Activated CD4-positive, alpha-beta T cell treated with anti-CD3 and anti-CD28 coated beads, Interleukin-2, amount 10 ng/mL, durations not matched to agents 7 days and 5 days (primary cell): ENCODE measurements at places on chromosomes 16 and 17.

GRCh38 chr16:57773019-57773418 lies 29.3 kb downstream of the KIFC3 start:
- no peak for DNase-seq

DNA sequence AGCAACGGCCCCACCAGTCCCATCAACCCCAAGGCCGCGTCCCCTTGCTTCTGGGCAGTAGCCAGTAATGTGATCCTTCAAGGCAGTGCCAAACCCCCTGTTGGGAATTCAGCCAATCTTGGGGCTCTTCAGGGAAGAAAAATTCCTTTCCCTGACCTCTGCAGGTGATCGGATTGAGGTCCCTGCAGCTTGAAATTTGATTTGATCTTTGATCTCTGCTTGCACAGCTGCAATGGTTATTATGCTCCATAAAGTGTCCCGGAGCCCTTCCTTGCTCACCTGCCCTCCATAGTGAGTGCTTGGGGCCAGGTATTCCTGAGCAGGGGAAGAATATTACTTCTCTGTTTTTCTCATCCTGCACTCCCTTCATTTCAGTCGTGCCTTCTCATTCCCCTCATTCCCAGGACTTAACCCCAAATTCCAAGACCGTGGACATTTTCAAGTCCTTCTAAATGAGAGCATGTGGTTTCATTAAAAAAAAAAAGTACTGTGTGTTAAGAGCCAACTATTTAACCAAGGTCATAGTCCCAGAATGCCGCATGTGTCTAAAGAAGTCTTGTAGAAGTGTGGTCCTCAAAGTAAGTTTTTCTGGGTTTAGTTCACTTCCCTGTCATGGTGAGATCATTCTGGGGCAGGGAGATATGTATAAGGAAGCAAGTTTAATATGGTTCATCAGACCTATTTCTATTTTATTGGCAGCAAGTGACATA lies 56.3 kb downstream of the SOX9 start:
- DNase-seq = no peak

- DNase-seq = no peak
Observed at GRCh38 chr16:881219-882097, 80.9 kb upstream of the GNG13 start.

DNA sequence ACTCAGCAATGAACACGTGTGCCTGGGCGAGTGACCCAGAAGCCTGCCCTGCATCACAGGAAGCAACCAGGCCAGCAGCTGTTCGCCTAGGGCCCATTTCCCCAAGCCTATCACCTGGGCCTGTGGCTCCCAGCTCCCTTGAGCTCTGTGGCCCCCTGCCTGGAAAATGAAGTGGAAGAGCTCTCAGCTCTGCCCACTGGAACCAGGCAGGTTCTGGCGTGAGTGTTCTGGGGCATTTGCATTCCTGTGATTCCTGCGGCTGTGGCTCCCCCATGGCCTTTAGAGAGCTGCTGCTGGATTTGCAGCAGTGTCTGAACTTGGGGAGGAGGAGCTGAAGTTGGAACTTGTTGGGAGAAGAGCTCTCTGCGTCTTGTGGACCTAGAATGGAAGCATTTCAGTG lies 22.8 kb downstream of the PGS1 start:
- DNase-seq = no peak

DNA sequence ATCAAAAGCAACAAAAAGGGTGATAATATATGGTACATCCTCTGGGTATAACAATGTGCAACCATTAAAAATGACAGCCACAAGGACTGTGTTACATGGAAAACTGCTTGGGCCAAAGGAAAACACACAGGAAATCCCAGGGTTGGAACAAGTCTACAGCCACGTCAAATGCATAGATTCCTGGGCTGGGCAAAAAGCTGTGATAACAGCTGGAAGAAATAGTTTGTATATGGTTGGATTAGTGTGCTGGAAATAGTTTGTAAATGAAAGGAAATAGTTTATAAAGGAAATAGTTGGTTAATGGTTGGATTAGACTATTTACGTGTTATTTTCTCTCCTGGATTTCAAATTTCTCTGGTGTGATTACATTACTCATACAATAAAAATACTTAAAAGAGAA lies 2.6 kb downstream of the HSD17B2 start:
- DNase-seq = no peak

- DNase-seq = no peak
Observed at GRCh38 chr16:75226550-75227360, 8.0 kb downstream of the CTRB1 start.

- DNase-seq = no peak
Observed at GRCh38 chr17:57305908-57306504, 49.7 kb downstream of the MSI2 start.

DNA sequence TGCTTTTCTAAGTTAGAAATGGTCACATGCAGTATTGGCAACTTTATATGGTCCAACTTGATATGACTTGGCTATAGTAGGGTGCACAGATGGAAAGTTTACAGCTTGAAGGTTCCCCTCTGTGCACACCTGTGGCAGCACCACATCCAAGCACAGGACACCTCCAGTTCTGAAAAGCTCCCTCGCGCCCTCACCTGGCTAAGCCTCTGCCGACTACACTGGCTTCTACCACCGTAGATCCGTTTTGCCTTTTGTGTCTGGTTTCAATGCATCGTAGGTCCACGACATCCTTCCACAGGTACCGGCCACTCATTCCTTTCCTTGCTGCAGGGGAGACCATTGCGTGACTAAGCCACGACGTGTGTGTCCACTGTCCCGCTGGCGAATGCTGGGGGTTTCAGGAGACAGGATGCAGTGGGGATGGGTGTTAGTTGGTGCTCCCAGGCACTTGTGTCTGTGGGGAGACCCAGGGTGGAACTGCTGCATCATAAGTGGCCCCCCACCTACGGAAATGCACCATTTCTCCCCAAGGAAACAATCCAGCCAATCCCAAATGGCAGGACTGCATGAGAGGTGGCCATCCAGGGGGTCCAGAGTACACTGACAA lies 4.9 kb upstream of the RASD1 start:
- peak; percentile 47 for DNase-seq

- no peak for DNase-seq
Observed at GRCh38 chr17:41231731-41232130, 518 bp upstream of the KRTAP9-3 start.

DNA sequence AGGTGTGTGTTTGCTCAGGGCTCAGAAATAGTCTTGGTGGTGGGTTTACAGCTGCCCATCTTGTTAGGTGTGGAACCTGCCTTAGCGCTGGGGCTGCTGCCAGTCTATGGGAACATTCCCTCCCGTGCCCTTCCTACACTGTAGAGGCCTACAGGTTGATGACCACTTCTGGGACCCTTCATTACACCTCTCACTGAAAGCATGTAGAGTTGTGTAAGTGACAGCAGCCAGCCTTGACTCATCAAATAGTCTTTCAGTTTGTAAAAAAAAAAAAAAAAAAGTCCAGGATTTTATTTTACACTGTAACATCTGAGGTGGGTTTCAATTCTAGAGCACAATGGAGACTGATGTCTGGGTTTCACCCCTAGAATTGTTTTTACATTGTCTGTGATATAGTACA lies 193.9 kb downstream of the SPECC1 start:
- no peak for DNase-seq

DNA sequence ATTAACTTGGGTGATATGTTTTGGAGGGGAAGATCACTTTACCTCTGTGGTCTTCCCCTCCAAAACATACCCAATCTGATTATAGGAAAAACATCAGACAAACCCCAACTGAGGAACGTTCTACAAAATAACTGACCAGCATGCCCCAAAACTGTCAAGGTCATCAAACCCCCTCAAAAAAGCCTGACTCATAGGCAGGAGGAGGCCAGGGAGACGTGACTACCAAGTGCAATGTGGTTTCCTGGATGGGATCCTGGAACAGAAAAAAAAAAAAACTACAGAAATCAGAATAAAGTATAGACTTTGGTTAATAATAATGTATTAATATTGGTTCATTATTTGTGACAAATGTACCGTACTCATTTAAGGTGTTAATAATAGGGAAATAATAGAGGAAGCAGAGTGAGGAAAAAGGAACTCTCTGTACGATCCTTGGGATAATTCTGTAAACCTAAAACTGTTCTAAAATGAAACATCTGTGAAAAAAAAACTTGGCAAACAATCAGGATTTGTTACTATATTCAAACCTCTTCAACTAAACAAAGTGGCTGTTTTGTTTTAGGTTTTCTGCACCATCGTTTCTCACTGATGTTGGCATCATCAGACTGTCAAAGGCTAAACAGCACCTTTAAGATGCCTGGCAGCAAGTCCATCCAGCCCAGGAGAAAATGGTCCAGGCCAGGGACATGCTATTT lies 266.7 kb upstream of the SDK2 start:
- no peak for DNase-seq

- DNase-seq = no peak
Observed at GRCh38 chr17:82544431-82545070, 25.0 kb downstream of the FOXK2 start.

DNA sequence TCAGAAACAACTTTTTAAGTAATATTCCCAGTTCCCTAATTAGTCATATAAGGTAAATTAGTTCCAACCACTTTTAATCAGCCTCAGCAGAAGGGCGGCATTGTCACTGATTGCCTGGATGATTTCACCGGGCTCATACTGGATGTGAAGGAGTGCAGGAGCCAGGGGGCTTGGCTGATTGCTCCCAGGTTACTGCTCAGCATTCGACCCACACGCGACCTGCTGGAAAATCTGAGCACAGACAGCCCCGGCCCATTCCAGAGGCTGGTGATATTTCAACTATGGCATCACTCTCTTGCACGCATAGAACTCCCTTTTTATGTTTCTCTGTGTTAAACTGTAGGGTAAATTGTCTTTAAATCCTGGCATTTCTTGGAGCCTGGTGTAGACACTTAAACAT lies 34.2 kb downstream of the CPPED1 start:
- DNase-seq = no peak

DNA sequence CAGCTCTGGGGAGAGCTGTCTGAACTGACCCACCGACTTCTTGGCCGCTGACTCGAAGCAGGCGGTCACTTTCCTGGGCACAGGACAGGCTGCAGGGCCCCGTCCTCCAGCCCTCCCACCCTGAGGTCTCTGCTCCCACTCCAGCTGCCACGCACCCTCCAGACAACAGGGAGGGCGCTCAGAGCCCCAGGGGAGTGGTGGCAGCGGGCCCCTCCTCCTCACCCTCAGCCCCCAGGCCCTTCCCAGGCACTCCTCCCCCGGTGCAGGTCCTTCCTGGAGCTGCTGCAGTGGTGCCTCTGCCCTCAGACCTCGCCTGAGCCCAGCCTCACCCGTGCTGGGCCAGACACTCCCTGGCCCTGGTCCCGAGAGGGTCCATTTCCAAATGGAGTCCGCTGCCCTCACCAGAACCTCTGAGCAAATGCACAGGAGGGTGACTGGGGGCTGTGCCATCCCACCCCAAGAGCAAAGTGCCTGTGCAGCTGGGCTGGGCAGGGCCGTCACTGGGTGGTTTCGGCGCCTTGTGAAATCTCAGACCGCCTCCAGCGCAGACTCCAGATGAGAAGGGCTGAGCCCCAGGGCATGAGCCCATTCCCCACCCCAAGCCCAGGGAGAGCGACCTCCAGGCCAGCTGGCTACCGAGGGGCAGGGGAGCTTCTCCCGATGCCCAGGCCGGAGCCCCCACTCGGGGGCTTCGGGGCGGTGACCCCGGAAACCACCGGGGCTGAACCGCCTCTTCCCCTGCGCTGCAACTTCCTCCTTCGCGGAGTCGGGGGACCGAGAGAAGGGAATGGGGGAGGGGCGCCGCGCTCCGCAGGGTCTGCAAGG lies 717 bp downstream of the CYBA start:
- DNase-seq = peak; percentile 47

DNA sequence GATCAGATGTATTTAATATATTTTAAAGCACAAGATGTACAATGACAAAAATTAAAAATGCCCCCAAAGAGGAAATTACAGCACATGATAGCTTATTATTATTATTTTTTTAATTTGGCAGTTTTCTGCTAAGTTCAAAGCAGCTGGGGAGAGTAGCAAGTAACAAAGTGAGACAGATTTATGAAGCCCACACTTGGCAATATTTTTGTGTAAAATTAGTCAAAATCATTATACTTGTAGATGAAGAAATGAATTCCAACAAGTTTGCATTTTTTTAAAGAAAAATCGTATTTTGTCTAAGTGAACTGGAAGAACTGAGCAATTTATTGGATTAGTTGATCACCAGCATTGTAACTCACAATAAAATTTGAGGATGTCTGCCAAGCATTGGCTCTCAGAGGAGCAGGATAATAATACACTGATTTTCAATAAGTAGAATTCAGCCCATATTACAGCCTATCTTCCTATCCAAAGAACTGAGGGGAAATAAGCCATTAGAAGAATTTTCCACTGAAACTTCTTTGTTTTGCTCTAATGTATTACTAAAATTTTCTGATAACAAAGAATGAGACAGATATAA lies 215.6 kb downstream of the MAP2K6 start:
- no peak for DNase-seq

DNA sequence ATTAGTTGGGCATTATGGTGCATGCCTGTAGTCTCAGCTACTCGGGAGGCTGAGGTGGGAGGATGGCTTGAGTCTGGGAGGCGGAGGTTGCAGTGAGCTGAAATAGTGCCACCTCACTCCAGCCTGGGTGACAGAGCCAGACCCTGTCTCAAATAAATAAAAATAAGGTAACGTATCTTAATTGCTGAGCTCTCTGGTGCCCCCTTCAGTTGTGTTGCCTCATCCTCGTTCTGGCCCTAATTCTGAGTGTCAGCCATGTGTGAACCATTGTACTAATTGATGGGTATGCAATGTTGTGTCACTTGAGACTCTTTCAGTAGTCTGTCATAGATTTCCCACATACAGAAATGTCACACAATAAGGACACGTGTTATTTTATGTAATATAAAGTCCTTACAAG lies 363.1 kb upstream of the RBFOX1 start:
- no peak for DNase-seq

DNA sequence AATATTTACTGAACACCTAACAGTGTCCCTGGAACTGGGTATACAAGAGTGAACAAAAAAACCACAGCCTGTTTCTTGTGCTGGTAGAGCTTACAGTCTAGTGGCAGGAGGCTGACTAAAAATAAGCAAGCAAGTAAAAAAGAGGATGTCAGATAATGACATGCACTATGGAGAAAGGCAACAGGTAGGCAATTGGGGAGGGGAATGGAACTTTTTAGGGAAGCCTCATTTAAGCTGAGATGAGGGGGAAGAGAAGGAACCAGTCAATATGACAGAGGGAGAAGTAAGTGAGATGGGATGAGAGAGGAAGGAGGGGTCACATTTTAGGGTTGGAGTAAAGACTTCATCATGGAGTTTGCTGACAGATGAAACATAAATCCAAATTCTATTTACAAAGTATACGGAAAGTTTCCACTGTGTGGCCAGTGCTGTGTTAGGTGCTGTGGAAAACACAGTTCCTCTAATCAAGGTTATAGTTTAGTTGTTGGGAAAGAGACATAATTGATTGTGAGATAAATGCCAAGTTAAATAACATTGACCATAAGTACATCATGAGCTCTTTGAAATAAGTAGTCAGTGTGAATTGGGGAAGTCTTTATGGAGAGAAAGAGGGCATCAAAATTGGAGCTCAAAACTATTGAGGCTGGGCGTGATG lies 251.4 kb downstream of the FTO start:
- DNase-seq = no peak

DNA sequence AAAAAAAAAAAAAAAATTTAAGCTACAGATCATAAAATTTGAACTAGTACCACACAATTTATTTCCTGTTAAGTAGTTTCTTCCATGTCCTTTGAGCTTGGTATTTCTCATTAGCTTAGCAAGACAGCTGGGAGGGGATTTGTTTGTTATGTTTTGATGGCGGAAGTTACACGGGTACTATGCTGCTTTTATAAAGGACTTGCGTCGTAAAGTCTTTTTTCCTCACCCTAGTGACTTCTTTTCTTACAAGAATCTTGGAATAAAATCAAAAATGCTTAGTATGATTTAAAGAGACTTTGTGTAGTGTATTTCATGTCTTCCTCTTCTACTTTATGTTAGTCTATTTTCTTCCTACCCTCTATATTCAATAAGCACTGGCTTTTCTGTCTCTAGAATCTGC lies 89.1 kb downstream of the NLK start:
- DNase-seq = no peak

GRCh38 chr16:30406795-30407101 lies 658 bp upstream of the ZNF771 start:
- no peak for DNase-seq
